T-helper 17 cell (primary cell): ENCODE measurements at places on chromosomes 1 and 21.

DNA sequence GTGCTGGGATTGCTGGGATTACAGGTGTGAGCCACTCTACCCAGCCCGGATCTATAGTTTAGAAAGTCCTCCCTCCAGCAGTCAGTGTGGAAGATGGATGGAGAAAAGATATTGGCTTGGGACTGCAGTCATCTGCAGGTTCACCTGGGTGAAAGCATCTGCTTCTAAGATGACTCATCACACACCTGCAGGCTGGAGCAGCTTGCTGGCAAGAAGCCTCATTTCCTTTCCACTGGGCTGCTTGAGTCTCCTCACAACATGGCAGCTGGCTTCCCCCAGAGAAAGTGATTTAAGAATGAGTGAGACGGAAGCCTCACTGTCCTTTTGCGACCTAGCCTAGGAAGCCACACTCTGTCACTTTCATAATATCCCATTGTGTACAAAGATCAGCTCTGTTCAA lies 50.0 kb downstream of the FOXO6 start:
- no peak for DNase-seq

GRCh38 chr1:54488065-54488750 lies 59.8 kb upstream of the ACOT11 start:
- DNase-seq: peak; percentile 73

- DNase-seq: no peak
Observed at GRCh38 chr21:21102896-21103295, 104.7 kb downstream of the NCAM2 start.

GRCh38 chr1:46300673-46301405 lies 2.6 kb downstream of the LRRC41 start:
- DNase-seq: no peak
